NCI-H446 treated with DMSO at 0.1 percent for 48 hours (cell line): ENCODE measurements at places on chromosomes 13 and 19.

DNA sequence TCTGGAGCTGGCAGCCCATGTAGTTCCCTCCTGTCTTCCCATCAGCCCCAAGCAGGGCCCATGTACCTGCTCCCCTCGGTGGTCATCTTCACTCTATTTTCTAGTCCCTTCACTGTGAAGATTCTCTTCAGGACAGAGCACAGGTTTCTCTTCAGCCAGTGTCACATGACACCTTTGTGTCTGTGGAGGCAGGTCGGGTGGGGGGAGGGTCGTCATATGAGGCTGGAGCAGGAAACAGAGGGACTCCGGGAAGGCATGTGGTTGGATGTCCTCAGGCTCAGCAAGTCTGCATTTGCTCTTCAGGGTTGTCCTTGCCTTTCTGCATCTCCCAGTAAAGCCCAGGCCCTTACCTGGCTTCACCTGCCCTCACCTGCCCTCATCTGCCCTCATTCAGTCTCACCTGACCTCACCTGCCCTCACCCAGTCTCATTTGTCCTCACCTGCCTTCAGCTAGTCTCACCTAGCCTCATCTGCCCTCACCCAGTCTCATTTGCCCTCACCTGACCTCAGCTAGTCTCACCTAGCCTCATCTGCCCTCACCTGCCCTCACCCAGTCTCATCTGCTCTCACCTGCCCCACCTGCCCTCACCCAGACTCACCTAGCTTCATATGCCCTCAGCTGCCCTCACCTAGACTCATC lies 120.3 kb downstream of the ZDHHC20 start:
- no peak for DNase-seq

DNA sequence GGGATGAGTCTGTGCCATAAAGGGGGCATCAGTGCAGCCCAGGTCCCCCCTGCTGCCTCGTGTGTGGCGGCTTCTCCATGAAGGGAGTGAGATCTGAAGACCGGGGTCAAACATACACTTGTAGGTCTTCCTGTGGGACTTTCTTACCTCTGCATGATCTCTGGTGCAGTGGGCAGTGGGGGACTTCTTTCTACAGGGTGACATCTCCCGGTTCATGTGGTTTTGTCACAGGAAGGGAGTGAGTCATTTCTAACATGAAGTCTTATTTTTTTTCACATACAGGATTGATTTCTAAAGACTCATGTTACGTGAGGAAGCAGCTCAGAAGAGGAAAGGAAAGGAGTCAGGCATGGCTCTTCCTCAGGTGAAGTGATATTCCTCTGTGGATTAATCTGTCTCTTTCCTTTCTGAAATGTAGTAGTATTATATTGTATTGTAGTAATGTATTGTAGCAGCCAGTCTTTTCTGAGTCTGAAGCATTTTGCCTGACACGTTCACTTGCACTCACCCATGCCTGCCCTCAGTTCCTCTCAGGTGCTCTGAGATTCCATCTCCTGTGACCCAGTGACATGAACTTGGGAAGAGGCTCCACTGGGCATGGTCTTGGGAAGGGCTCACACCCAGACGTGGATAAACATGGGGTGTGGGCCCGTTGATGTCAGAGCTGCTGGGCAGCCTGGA lies 15.7 kb downstream of the ZNF808 start:
- DNase-seq, result no peak

- DNase-seq, result no peak
Measured at GRCh38 chr13:25966086-25966485, 85.7 kb downstream of the SHISA2 start.

- DNase-seq, result no peak
Measured at GRCh38 chr13:79833991-79834390, 353.0 kb downstream of the NDFIP2 start.

- no peak for DNase-seq
Measured at GRCh38 chr19:11359421-11359820, 4.2 kb downstream of the PLPPR2 start.

DNA sequence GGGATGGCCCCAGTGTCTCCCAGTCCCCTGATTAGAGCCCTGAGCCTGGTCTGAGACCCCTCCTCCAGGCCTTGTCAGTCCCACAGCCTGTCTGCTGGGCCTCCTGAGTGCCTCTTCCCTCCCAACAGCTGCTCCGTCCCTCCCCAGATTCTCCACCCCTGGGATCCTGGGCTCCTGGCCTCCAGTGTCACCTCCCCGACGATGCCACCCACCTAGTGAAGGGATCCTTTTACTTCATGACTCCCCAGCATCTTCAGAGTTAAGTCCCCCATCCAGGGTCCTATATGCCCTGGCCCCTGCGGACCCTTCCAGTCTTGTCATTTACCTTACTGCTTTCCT lies 4.4 kb upstream of the PRX start:
- no peak for DNase-seq

DNA sequence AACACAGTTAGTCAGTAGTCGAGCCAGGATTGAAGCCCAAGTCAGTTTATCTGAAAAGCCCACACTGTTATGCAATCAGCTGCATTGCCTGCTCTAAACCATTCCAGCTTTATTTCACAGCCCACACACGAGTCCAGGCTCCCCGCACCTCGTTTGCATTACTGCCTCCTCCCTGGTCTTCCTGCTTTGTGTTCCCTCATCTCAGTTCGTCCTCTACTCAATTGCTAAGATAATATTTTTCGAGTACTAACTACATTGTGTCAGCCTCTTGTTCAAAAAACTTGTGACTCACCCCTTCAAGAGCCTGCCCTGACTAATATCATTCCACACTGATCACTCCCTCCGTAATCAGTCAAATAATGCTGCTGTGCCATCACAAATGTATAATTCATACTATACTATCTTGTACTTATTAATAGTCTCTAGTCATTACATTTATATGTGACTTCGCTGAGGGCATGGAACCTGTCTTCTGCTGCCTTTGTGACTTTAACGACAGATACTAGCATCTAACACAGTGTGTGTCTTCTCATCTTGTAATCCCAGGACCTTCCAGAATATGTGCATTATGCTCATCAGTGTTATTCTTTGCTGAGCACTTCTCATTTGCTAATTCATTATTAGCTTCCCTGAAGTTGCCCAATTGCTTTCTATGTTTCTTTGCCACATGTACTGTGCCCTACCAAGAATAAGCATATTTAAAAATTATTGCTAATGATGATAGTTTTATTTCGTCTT lies 26.2 kb upstream of the WDFY2 start:
- DNase-seq, result no peak

DNA sequence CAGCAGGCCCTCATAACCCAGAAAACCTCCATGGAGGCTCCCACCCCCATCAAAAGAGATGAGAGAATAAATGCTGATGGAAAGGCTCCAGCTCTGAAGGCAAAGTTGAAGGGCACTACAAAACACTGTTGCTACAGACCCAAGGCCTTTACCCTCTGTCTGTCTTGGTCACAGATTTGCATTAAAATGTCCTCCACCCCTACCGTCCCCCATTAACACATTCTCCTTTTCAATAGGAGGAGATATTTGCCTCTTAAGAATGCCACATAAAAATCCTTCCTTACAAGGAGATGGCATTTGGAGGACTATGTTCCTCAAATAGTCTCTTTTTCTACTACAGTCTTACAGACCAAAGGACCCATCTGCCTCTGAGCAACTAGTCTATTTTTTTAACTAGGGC lies 361.5 kb downstream of the ENOX1 start:
- DNase-seq, result no peak

DNA sequence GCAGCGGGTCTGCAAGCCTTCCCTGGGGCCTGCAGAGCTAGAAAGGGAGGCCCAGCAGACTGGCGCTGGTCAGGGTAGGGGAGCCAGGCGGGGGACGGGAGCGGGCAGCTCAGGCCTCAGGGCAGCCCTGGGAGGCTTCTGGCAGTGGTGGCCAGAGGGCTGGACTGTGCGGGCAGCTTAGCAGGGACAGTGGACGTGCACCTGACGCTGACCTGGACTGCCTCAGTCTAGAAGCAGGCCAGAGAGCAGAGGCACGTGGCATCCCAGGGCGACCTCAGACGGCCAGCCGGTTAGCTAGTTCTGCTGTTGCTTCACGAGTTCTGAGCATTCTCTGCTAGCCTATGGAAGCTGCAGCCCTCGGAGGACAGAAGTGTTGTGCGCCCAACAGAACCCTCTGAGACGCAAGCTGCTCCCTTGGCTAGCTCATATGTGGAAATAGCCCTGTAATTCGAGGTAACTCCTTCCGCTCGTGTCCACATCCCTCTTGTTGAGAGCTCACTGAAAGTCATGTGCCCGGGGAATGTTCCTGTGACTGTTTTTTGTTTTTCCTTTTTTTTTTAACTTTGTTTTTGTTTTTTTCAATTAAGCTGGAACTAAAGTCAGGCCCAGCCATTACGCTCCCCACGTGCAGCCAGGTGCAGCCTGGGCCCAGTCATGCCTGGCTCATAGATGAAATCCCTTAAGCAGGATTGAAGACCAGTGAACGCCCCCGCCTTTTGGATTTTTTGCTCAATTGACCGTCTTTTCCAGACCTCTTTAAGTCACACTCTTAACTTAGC lies 1.9 kb upstream of the FAM174C start:
- no peak for DNase-seq

DNA sequence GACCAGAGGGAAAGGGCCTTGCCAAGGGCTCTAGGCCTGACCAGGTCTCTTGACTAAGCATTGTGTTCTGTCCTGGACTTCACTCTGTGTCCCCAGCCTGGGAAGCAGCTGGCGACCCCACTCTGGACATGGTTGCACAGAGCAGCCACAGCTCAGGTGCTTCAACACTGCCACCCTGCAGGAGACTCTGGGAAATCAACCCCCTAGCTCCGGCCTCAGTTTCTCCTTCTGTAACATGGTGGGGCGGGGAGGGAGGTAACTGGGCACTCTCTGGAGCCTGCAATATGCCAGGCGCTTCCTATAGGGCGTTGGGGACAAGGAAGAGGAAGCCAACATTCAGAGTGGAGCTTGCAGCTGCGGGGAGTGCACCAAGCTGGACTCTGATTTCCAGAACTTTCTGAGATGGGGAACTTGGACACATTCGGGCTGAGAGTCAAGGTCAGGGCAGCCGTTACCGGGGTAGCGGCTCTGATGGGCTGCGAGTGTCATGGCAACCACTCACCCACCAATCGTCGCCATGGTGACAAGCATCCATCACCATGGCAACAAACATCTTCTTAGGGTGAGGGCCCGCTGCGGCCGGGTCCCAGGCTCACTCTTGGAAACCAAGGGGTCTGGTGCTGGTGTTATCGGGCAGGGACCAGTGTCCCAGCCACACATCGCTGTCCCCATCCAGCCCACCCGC lies 12.8 kb downstream of the F2RL3 start:
- DNase-seq, result no peak

DNA sequence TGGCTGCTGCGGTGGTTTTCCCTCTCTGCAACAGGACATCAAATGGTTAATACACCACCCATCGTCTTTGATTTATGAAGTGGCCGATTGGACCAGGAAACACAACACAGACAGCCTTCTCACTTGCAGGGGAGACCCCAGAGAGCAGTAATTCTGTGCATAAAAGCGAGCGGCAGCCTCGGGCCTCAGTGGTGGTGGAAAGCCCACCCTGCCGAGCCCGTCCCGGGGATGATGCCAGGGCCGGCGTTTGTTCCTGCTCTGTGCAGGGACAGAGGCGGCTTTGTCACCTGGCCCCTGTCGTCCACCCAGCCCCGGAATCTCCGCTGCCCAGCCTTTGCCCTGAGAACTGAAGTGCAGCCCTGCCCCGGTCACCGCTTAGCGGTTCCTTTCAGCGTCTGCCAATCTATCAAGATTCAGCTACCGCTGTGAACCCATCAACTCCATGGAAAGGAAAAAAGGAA lies 184.4 kb downstream of the TSHZ3 start:
- no peak for DNase-seq

DNA sequence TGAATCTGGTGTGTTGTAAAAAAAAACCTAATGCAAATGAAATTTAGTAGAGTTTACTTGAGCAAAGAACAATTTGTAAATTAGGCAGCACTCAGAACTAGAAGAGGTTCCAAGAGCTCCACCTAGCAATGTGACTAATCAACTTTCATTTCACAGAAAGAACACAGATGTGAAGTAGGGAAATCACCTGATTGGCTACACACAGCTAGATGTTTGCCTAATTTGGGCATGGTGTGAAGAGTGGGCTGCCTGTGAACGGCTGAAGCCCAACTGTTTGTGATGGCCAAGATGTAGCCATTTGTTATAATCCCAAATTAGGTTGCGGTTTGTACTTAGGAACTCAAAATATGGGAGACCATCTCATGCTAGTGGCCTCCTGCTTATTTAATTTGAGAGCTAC lies 724.4 kb upstream of the SLITRK5 start:
- DNase-seq, result no peak

GRCh38 chr19:17495639-17496296 lies 15.7 kb upstream of the PGLS start:
- DNase-seq, result no peak

DNA sequence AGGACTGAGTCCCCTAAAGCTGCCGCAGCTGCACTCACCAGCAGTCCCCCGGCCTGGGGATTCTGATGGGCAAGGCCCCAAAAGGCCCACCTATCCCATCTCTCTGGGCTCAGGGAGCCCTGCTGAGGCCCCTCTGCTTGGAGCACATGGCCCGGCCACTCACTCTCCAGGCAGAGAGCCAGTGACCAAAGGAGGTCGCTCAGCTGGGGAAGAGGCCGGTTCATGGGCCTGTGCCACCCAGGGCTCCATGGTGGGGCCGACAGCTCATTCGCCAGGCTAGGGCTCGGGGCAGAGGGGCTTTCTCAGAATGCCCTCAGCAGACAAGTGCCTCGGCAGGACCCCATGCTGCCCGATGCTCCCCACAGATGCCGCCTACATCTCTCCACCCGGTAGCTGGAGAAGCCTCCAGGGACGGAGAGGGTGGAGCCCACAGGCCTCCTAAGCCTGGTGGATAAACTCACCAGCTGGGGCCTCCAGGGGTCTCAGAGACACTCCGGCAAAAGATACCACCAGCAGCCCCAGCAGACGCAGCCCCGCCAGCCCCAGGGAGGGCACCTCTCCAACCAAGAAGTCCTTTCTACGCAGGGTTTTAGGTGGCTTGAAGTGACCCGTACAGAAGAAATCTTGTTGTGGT lies 54.4 kb downstream of the MLLT1 start:
- DNase-seq, result no peak

- no peak for DNase-seq
Measured at GRCh38 chr13:113357529-113357928, 6.4 kb downstream of the GRTP1 start.

- DNase-seq, result no peak
Measured at GRCh38 chr13:97802213-97802612, 151.3 kb upstream of the IPO5 start.

GRCh38 chr19:46349311-46349993 lies 2.6 kb downstream of the PPP5C start:
- DNase-seq, result no peak

DNA sequence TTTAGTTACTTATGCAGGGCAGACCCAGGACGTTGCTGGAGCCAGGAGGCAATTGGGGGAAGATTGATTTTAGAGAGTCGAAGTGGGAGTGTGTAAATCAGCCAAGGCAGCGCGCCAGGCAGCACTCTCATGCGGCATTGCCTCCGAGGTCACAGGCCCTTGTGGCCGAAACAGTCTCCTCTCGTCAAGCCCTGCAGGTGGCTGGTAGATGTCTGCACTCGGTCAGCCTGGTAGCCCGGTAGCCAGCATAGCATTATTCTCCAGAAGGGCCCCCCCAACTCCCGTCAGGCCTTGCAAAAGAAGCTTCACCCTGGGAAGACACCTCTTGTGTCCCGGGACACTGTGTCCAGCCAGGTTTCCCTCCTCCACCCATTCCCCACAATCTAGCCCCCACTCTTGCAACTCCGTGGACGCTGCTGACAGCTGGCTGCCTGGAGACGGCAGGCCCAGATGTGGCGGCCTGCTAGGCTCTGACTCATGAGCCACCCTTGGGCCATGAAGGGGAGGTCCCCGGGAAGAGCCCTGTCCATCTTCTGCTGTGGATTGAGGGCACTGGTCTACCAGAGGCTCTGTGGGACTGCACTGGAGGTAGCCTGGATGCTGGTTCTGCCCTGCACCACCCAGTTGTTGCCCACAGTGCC lies 2.6 kb upstream of the PEPD start:
- no peak for DNase-seq
